ENCODE measurements at places on chromosomes 7 and 10.

GRCh38 chr7:49822856-49823255 is 49.4 kb downstream of the VWC2 start:
- DNase-seq = no peak

GRCh38 chr10:132389433-132390169 is 7.4 kb upstream of the PWWP2B start:
- DNase-seq = no peak

GRCh38 chr7:110209884-110210283 is 881.0 kb upstream of the LRRN3 start:
- no peak for DNase-seq

DNA sequence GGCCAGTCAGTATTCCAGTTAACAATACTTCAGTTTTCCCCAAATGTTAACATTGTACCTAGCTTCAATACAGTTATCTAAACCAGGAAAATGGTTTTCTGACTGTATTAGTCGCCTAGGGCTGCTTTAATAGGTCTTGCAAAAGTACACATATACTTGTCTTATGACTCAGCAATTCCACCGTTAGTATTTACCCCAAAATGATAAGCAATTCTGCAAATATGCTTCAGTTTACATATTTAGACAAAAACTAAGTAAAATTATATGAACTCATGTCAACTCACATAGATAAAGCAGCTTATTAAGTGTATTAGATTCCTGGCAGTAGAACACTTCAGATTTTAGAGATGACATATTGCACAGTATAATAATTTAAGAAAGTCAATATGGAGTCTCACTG is 363.3 kb downstream of the ARL4A start:
- no peak for DNase-seq

GRCh38 chr7:88217675-88218428 is 2.0 kb downstream of the SRI start:
- no peak for DNase-seq

GRCh38 chr7:27600247-27600646 is 62.4 kb downstream of the HIBADH start:
- DNase-seq = no peak

DNA sequence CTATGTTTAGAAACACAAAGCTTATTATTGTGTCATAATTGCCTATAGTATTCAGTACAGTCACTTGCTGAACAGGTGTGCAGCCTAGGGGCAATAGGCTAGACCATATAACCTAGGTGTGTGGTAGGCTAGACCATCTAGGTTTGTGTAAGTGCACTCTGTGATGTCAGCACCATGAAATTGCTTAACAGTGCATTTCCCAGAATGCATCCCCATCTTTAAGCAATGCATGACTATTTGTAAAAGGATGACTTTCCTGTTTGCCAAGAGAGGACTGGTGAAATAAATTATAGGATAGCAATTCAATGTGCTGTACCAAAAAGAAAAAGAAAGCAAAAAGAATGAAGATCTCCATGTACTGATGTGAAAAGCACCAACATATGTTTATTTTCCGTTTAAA is 288.7 kb upstream of the AUTS2 start:
- no peak for DNase-seq

DNA sequence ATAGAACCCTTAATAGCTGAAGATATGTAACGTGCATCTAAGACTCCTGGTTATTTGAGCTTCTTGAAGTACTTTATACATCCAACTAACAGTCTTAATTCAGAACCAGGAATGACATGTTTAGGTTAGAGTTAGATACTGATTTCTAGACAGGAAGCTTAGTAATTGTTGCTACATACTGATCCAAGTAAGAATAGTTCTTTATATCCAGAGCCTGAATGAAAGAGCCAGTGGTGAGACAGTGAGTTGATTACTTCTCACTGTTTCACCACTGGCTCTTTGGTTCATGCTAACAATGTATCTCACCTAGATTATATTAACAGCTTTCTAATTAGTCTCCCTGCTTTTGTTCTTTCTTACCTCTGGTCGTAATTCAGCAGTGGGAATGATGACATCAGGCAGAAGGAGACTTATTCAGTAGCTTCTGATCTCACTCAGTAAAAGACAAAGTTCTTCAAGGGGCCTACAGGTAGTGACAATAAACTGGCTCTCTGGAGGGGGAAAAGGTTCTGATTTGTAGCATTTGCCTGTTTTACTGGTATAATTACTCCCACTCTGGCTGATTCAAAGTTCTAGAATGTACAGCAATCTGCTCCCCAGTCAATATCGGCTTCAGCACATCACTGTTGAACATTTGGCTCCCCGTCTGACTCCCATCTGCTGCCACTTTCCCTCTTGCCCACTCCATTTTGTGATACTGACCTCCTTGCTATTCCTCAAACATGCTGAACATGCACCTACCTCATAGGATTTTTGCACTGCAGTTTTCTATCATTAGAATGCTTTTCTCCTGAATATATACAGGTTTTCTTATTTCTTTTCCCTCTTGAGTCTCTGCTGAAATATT is 29.1 kb downstream of the MCU start:
- no peak for DNase-seq

- DNase-seq = no peak
Observed at GRCh38 chr10:90842725-90843124, 15.1 kb downstream of the HTR7 start.

DNA sequence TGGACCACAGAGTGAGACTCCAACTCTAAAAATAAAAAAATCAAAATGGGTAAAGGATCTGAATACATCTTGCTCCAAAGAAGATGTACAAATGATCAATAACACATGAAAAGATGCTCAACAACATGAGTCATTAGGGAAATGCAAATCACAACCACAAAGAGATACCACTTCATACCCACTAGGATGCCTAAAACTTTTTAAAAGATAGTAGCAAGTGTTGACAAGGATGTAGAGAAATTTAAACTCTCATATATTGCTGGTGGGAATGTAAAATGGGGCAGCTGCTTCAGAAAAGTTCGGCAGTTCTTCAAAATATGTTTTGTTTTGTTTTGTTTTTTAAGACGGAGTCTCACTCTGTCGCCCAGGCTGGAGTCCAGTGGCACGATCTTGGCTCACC is 45.7 kb upstream of the GTF2IRD1 start:
- no peak for DNase-seq

DNA sequence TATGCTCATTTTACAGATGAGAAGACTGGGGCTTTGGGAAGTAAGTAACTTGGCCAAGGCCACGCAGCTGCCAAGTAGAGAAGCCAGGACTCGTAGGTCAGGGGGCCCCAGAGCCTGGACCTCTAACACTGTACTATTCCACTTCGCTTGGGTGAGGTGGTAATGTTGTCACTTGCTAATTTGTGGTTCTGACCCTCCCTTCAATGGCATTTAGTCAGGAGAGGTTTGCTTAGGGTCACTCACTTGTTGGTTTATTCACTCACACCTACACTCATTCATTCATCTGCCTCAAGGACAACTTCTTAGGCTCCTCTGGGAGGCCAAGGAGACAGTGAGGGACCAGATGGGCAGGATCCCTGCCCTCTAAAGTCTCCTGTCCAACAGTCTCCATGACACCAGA is 21.3 kb downstream of the BTBD16 start:
- DNase-seq = no peak

- no peak for DNase-seq
Observed at GRCh38 chr7:30412782-30413504, 65.6 kb downstream of the NOD1 start.

DNA sequence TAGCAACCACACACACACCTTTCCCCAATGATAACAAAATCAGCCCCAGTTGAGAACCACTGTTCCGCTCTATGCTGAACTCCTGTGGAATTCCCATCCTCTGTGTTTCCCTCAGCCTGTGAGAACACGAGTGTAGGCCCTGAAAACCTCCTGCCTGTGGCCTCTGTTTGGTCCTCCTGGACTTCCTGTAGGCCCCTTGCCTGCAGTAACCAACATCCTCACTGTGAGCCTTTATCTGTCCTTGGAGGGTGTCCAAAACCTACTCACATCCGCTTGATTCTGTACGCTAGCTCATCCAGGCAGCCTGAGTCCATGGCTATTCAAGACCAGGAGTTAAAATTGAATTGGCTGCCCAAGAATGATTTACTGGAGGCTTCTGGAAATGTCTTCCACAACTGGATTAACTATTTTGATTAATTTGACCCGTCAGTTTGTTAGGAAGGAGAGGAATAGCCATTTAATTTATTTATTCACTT is 149.8 kb downstream of the AKR1D1 start:
- DNase-seq = no peak

DNA sequence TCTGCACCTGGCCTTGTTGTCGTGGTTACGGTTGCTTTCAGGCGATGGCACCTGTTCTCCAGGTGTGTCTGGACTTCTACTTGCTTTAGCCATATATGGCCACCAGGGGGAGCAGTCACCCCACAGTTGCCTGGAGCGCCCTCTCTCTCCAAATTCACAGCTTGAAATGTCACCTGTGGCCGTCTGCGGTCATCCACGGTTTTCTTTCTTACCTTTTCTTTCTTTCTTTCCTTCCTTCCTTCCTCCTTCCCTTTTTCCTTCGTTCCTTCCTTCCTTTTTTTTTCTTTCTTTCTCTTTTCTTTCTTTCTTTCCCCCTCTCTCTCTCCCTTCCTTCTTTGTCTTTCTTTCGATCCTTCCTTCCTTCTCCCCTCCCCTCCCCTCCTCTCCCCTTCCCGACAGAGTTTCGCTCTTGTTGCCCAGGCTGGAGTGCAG is 150.5 kb upstream of the VKORC1L1 start:
- no peak for DNase-seq

GRCh38 chr7:107661081-107661864 is 645 bp downstream of the SLC26A4 start:
- DNase-seq = no peak

- DNase-seq = no peak
Observed at GRCh38 chr7:125241548-125241947, 311.9 kb upstream of the POT1 start.

DNA sequence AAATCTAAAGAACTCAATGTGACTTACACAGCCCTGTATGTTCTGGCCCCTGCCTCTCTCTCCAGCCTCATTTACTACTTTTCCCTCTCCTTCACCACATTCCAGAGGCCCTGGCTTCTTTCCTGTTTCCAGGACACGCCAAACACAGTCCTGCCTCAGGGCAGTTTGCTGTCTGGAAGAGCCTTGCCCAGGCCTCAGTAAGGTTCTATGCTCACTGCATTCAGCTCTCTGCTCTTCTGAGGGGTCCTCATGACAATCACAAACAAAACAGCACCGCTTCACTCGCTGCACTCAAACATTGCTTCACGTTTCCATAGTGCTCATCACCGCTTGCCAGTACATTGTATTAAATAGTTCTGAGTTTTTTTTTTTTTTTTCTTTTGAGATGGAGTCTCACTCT is 35.1 kb upstream of the GARS1 start:
- DNase-seq = no peak

DNA sequence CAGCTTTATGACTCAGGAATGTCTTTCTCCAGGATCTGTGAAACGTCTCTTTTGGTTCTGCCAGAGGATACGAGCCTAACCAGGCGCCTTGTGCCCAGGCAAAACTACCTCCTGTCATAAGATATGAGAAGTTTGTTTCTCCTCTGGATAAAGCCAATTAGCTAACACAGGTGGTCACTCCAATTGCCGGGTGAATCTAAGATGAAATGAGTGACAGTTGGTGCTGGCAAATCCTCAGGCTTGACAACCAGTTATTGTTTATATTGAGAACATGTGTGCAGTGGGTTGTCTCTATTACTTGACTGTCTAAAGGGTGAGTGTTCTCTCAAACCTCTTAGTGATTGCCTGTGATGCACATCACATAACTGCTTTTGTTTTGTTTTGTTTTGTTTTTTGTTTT is 449.1 kb downstream of the XPNPEP1 start:
- no peak for DNase-seq

DNA sequence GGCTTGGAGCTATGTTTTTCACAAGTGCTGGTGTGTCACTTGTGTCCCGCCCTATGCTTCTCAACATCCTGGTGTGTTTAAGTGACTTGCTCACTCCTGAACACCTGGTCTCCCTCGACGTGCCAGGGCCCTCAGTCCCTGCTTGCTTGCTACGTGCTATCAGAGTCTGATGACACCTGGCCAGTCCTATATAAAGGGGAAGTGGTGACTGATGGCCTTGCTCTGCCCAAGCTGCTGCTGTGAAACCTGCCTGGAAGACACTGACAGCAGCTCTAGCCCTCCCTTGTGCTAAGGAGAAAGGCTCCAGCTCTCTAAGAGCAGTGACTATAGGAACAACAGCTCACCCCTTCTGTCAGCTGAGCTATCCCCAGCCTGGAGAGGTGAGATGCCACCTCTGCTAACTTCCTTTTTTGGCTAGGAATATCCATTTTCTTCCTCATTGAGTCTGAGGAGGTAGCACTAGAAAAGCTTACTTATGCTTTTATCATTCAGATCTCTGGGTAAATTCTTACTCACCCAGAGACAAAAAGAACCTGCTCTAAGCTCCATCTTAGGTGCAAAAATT is 77.2 kb upstream of the PLXNA4 start:
- DNase-seq = no peak

DNA sequence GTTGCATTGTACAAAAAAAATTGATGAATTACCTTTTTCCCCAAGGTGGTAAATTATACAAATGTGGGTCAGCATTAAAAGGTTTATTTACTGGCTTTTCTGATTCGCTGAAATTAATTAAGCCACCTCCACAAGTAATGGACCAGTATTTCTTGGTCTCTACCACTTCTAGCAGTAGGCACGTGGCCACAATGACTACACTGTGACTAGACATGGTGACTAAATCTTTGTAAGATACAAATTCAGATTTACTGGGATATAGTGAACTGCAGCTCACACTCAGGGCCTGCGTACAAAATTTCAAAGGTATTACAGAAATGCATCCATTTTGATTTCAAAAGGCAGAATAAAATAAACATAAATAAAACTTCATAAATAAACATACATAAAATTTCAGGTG is 10.9 kb downstream of the HPSE2 start:
- no peak for DNase-seq

- peak; percentile 6 for DNase-seq
Observed at GRCh38 chr10:1419796-1420610, 317.3 kb downstream of the ADARB2 start.

DNA sequence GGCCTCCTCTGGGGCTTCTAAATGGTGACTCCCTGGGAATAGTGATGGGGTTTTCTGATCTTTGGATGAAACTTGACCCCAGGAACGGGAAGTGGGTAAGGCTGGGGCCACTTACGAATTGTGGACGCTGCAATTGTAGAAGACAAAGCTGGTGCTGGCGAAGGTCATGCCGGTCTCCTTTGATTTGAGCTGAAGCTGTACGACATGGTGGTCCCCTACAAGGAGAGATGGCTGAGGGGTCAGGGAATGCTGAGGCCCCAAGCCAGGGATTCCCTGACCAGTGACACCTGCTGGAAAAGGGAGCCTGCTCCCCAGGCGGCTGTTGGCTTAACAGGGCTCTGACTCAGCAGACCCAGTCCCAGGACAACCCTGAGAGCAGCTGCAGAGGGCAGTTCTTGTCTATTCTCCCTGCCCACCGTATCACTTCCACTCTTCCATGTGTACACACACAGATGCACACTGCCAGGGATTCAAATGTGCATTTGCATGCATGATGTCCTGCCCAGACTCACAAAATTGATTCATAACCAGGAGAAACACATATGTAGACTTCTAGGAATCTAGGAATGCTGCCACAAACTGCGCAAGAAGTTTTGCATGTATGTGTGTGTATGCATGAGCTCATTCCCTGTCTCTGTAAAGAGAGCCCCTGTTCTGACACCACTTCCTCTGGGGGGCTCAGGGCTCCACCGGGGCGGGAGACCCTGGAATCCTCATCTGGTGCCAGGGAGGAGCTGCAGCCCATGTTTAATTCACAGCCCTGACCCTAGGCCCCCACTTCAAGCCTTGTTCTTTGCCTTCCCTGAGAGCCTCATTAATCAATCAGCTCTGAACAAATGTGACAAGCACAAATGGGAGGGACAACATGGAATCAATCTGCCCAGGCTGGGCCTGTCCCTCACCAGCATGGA is 350.0 kb downstream of the PLXNA4 start:
- DNase-seq = no peak

GRCh38 chr10:33746836-33747268 is 412.4 kb upstream of the NRP1 start:
- no peak for DNase-seq

GRCh38 chr10:133441780-133442179 is 12.0 kb upstream of the SCART1 start:
- DNase-seq = no peak

All from vagina (tissue), 2 donors.